ENCODE measurements at places on chromosomes 6 and 20.
A peak's percentile ranks its signal among the peaks of the same experiment; 100 is the strongest.

- no peak for DNase-seq
These were observed 6.6 kb upstream of the EEF1E1 start for GRCh38 chr6:8108759-8109539.

GRCh38 chr6:82080767-82081166 is 166.8 kb downstream of the IBTK start:
- no peak for DNase-seq

GRCh38 chr6:40159865-40160264 is 225.6 kb upstream of the MOCS1 start:
- no peak for DNase-seq

DNA sequence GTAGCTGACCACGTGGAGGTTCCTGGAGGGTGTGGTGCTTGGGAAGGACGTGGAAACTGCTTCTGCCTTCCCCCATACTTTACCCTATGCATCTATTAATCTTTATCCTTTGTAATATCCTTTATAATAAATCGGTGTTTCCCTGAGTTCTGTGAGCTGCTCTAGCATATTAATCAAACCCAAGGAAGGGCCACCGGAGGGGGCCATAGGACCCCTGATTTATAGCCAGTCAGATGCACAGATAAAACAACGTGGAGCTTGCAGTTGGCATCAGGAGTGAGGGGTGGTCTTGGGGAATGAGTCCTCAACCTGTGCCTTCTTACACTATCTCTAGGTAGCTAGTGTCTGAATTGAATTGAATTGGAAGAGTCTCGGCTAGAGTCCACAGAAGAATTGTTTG is 36.5 kb upstream of the TFAP2A start:
- no peak for DNase-seq

DNA sequence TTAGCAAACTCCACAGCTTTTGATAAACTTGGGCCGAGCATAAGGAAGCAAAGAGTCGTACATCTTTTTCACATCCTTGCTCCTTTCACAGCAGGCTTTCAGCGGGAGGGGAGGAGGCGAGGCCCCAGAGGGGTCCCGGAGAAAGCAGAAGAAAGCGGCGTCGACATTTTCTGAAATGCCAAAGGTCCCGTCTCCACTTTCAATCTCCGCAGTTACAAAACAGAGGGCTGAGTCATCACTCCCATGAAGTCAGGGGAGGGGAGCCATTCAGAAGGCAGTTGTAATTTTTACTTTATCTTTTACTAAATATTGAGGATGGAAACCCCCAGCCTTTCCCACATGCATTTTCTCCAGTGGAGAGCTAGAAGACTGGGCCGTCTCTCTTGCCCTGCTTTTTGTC is 174.2 kb upstream of the THBS2 start:
- DNase-seq, result no peak

GRCh38 chr6:56793938-56794337 is 151.2 kb upstream of the DST start:
- no peak for DNase-seq

DNA sequence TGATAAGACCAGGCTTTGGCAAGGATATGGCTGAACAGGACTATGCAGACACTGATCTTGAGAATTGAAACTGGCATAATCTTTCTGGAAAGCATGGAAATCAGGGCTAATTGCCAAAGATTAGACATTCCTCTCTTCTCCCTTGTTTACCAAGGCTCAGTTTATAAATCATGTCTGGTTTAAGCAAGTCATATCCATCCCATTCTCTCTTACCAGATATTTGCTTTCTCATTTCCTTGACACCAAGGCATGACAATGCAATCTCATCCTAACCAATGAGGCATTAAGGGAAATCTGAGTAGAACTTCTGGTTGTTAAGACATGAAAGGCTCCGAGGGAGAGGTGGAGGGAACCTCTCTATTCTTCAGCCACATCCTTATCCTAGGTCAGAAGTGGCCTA is 110.3 kb upstream of the CEP85L start:
- DNase-seq, result no peak

DNA sequence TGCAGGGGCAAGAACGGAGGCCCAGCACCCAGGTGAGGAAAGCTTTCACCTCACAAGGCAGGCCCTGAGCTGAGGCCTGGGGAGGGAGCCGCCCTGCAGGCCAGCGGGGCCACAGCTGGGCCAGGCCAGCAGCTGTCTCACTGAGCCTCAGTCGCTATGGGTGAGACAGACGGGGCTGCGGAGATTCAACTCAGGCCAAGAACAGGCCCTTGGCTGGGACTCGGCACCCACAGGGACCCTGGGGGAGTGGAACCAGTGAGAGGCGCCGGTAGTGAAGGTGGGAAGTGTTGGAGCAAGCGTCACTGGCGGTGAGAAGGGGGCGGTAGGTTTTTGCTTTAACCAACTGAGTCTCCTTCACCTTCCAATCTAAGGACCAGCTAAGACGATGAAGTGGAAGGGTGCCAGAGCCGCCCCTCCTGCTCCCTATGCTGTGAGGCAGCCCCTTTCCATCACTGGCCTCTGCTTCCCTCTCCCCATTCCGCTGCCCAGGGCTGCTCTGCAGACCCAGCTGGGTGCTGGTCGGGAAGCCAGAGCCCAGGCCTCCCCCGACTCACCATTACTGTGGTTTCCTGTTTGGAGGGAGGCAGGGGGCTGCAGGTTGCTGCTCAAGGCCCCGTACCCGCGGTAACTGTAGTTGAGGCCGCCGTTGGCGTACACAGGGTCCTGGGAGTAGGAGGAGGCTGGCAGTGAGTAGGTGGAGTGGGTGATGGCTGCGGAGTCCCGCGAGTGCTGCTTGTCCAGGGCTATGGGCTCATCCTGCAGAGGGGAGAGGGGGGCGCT is 93.7 kb downstream of the ASXL1 start:
- no peak for DNase-seq

GRCh38 chr6:53830366-53830765 is 35.6 kb downstream of the LRRC1 start:
- no peak for DNase-seq

GRCh38 chr20:40488401-40488800 is 200.6 kb downstream of the MAFB start:
- DNase-seq, result no peak

DNA sequence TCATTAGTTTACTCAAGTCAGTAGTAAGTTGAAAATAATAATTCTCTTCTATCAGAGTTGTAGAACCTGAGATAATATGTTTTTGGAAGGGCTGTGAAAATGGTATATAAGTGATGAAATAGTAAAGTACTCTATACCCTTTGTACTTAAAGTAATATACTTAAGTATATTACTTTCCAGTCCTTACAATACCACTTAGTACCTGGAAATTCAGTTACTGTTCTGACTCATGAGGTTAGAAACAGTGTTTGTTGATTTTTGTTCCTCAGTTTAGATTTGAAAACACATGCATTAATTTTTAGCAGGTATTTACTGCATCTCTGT is 10.1 kb downstream of the TULP4 start:
- no peak for DNase-seq

- DNase-seq, result no peak
These were observed 155.8 kb downstream of the TSHZ2 start for GRCh38 chr20:53128004-53128403.

DNA sequence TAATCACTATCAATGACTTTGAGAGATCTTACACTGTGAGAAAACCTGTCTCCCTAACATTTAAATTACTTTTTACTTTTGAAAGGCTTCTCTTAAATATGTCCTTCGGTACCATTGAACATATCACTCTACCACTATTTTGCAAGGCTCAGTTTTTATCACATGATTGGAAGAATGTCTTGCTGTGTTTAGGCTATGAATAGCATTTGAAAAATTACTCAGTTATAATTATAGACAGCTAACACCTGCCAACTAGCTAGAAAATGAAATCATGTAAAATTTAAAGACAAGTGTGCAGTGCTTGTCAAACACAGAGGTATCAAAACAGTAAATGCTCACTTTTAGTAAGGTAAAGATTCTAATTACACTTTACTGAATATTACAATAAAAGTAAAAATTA is 11.0 kb downstream of the SESN1 start:
- no peak for DNase-seq

DNA sequence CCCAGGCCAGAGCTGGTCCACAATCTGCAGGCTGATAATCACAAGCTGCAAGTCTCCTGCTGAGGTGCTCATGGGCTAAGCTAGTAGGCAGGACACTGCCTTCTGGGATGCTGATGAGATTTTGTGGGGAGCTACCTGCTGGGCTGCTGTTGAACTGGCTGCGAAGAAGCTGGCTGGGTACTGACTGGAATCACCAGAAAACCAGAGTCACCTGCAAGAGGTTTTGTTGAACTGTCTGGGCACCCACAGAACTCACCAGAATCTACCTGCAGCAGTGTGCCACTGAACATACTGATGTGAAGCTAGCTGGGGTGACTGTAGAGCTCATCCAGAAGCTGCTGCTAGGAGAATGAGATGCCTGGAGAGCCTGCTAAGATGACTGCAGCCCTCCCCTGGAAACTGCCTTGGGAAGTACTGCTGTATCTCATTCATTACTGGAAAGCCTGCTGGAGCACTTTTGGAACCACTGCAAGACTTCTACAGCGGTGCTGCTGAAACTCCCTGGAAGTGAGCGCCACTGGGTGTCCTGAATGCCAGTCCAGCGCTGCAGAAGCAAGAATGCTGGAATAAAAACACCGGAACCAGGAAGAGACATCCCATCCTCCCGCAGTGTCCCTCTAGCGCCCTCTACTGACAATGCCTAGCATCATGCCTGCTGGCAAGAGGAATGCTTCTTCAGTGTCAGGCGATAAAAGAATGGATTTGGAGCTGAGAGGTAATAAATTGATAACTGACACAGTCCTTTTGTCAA is 64.9 kb upstream of the ARHGAP18 start:
- DNase-seq, result peak; percentile 87

- no peak for DNase-seq
These were observed 152.1 kb downstream of the SAMD5 start for GRCh38 chr6:147660334-147661311.

DNA sequence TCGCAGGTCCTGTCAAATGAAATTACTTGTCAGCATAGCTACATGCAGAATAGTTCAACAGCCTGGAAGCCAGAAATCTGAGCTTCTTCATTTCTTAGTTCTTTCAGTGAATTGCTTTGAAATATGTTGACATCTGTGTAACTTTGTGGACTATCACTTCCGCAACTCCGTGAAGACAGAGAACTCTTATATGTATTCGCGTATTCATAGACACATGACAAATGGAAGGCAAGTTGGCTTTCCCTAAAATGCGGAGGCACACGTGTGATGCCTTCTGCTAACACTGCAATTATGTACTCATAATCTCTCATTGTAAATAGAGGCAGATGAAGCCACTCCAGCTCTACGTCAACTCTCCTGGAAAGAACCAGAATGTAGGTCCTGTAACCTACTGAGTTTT is 701.5 kb downstream of the PRKN start:
- DNase-seq, result no peak

GRCh38 chr20:53578492-53579222 is 15.0 kb downstream of the ZNF217 start:
- peak; percentile 95 for DNase-seq

- DNase-seq, result no peak
These were observed 109.3 kb downstream of the GRIK2 start for GRCh38 chr6:101502818-101503217.

GRCh38 chr6:103534095-103534494 is 1325.6 kb downstream of the HACE1 start:
- no peak for DNase-seq

- DNase-seq, result no peak
These were observed 863.1 kb downstream of the MAFB start for GRCh38 chr20:39825950-39826349.

GRCh38 chr6:35496841-35497570 is at the start of gene TEAD3:
TEAD3 (minus strand) TSS chr6:35497079.
- DNase-seq, result peak; percentile 15

DNA sequence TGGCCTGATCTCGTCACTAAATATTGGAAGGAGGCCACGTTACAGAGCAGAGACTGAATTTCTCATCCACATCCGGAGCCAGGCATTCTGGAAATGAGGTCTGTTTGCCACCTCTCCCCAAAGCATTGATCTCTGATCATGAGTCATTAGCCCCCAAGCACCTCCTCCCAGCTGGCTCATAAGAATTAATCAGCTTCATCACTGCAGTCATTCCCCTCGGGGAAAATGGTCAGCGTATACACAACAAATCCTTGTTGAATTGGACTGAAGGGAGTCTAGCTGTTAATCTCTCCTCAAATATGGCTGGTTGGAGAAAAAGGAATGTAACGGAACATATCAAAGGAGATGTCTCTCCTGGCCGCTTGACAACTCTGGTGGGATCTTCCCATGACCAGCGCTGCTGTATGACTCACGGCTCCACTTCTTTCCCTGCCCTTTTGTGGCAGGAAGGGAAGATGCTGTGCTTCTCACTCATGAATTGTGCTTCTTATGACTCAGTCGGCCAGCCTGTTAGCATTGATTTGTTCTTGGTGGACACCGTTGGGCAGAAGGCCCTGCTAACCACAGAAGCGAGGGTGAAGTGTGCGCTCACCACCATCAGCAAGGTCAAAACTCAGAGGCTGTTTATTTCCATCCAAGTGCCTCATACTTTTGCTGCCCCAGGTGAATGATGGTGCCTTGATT is 76.7 kb downstream of the RNF182 start:
- no peak for DNase-seq

DNA sequence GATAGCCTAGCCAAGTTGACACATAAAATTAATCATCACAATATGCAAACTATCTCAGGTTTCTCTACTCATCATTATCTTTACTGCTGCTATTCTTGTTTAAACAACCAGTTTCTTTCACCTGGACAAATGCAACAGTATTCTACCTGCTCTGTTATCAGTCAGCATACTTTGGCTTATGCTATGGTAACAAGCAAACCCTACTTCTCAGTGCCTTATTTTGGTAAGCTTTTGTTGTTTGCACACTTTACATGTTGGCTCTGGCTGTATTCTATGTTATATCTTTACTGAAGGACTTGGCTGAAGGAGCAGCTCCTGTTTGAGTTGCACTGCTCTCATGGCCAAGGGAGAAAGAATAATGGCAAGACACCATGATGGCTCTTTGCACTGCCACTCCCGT is 463.1 kb downstream of the EPM2A start:
- no peak for DNase-seq

- DNase-seq, result no peak
These were observed 181.4 kb upstream of the ID4 start for GRCh38 chr6:19655744-19656143.

All from inflammatory macrophage treated with lipopolysaccharide for 1 hour (primary cell).